ENCODE measurements at places on chromosomes 12 and 14. TPM values are rescaled to one million over a fixed set of nuclear protein-coding genes. Genes with fewer than 3 reads are reported as not detected.

The CMA1 gene
- total RNA-seq = not detected

DNA sequence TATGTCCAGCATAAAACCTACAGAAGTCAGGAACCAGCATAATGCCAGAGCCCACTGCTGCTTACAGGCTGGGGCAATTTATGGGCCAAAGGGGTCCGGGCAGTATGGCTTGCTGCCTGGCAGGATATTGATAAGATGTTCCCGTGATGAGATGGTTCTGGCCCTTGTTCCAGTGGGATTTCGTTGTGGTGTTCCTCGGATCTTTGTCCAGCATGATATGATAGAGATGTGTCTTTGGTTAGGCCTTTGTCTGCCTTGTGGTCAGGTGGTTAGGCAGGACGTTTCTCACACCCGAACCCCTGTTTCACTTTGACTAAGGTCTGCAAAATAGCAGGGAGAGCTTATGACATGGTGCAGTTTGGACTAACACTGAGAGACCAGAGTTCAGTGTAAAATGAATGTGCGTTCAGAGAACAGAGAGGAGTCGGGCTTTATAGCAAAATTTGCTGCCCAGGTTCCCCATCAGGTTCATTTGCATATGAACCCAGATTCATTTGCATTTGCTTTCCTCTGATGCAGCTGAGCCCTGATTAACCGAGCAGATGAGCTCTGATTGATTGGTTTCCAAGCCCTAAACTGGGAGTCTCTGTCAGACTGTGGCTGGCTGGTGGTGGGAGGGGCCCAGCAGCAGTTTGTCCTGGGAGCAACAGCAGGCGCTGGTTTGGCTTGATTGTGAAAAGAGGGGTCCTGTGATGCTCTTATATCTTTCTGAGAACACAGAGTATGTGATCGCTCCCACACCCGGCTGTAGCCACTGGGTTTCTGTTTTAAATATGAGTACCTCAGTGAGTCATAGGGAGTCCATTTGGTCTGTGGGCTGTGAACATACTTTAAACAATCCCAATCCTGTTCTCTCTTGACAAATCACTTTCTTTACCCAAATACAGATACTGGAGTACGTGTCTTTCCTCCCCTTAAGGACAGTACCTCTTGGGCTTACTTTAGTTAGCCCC lies 156.3 kb upstream of the PZP start:
- DNase-seq = no peak

DNA sequence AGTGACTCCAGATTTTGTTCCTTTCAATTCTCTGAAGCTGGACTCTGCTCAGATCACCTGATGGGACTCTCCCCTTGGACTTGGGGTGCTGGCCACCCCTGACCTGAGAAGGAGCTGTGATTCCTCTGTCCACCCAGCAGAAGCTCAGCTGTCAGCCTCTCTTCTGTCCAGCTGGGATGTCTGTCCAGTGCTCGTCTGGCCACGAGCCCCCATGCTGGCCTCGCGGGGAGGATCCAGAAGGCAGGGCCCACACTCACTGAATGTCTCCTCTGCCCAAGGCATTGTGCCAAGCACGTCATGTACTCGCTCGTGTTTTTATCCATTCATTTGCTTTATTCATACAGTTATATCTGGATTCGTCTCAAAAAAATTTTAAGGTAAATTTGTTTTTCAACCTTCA lies 14.2 kb upstream of the SLC24A4 start:
- DNase-seq = no peak

DNA sequence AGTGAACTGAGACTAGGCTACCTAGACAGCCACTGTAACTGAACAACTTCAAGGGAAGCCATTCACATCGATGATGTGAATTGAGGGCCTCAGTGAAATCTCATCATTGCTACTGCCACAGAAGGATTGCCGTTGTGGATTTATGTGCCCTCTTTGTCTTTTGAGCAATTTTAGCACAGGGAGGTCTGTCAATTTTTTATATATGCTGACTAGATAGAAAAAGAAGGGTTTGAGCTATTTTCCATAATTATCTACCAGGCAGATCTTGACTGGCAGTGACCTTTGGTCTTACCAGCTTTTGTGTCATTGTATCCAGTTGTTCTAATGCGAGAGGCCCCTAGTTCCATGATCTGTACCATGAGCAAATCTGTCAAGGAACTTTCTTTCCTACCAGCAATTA lies 179.4 kb downstream of the ERC1 start:
- DNase-seq = no peak

DNA sequence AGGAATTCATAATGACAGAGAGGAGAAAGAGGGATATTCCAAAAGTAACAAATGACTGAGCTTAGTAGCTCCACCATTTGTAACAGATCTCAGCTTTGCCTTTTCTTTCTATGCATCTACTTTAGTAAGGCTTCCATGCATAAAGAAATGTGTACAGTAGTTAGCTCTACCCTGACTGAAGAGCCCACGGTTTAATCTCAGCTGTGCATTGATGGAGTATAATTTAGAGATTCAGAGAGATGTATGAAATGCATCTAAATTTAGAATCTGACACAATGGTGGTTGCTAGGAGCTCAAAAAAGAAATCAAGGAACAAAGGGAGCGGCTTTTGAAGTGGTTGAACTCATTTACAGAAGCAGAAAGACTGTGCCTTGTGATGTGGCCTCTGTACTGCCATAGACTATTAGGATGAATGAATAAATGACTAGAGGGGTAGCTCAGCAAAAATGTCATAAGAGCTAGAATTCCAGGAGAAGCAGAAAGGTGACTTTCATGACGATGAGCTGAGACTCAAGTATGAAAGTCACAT lies 838.6 kb downstream of the RPS29 start:
- DNase-seq = no peak

The KLHL33 gene
- 1.9 TPM for total RNA-seq

DNA sequence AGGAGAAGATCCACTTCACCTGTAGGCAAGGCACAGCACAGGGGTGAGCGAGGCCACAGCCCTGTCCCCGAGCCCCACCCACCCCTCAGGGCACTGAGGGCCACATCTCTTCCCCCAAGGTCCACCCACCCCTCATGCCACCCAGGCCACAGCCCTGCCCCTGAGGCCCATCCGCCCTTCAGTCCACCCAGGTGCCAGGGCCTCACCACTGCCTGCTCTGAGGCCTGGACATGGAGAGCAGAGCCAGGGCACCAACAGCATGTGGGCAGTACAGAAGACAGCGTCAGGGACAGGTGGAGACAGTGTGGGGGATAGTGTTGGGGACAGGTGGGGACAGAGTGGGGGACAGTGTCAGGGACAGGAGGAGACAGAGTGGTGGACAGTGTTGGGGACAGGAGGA lies 138.3 kb downstream of the TMEM121 start:
- DNase-seq = no peak

The TARBP2 gene
- total RNA-seq = 15.5 TPM

- DNase-seq = no peak
Measured at GRCh38 chr14:101635749-101636560, 74.7 kb downstream of the DIO3 start.

GRCh38 chr12:122148657-122149056 lies 25.4 kb downstream of the IL31 start:
- DNase-seq = no peak

DNA sequence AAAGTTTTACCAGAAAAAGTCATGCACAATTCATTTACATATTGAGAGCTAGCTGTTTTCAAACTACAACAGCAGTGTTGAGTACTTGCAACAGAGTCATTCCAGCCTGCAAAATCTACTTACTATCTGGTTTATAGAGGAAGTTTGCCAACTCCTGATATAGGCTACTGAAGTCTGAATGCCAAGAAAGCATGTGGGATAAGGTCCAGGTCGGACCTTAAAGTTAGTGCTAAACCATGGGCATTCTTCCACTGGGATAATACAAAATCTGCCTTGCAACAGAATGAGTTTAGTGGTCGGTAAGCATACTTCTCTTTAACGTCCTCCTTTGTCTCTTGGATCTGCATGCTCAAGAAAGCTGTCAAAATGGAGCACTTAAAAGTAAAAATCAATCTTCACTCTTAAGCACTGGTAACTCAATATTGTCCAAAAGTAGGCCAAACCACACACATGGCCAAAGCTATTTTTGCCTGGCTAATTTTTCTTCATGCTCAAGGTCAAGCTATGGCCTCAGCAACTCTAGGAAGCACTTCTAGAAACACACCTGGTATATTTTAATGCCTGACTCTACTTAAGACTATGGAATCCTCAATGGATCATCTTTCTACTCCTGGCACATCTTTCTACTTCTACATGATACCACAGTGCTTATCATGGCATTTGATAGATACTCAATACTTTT lies 364.9 kb upstream of the KITLG start:
- DNase-seq = peak; percentile 6

DNA sequence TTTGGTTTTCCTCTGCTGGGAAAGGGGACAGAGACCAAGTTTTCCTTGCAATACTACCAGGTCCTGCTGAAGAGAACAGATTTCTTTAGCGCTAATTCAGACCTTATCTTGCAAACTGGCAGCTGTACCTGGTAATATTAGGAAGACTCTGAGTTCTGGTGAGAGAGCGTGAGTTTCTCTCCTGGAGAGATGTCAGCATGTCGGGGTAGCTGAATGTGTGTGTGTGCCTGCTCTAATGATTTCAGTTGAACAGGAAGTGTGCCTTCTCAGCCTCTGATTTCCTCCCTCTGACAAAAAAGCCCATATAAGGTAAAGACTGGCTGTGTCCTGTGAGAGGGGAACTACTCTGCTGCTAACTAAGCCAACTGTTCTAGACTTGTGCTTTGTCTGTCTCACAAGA lies 10.3 kb upstream of the ERP27 start:
- DNase-seq = peak; percentile 9

GRCh38 chr12:52203079-52203921 lies 11.5 kb upstream of the KRT80 start:
- no peak for DNase-seq

GRCh38 chr12:57604454-57604991 lies at the start of gene DTX3:
Gene DTX3 (plus strand): TSS chr12:57604824. CDS start chr12:57606518, 1,694 bp downstream.
- no peak for DNase-seq

The VASH1 gene
- 1.5 TPM for total RNA-seq

DNA sequence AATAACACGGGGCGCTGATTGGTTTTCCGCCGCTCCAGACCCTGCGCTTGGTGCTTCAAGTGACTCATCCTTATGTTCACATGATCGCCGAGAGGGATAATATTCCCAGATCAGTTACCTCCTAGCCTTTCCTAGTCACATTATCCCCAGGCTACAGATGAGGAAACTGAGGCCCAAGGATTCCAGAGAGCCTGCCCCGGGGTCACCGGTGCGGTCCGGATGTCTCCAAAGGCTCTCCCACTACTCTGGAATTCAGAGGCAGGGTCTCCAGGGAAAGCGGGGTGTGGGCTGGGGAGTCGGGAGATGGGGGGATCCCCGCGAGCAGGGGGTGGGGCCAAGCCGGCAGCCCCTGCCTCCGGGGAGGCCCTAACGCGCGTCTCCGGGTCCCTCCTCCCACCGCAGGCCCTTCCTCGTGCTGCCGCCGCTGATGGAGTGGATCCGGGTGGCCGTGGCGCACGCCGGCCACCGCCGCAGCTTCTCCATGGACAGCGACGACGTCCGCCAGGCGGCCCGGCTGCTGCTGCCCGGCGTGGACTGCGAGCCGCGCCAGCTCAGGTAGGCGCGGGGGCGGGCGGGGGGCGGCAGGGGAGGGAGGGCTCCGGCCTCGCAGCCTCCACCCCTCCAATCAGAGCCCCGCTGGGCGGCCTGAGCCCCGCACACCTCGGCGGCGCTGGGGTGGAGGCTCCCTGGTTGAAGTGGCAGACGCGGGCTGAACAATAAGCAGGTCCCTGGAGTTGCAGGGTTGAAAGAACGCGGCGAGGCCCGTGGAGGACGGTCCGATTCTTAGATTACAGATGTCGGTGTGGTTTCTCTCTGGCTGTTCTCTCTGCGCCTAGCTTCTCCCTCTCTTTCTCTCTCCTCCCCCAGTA lies 104.6 kb upstream of the PWP1 start:
- no peak for DNase-seq

DNA sequence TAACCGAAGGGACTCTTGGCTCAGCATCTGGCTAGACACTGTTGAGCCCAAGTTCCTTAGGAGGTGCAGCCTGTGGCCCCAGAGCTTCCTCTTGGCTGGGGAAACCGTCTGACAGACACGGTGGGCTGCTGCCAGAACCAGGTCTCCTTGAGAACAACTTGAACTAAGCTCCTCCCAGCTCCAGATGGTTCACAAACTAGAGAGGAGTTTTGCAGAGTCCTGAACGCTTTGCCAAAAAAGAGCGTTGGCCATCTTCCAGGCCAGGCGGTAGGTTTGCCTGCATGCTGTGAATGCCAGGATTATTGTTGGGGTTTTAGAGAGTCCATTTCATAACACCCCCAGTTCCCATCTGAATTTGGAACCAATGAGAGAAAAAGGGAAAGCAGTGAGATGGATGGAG lies 399.8 kb downstream of the RGS6 start:
- DNase-seq = no peak

The KRT5 gene
- not detected for total RNA-seq

DNA sequence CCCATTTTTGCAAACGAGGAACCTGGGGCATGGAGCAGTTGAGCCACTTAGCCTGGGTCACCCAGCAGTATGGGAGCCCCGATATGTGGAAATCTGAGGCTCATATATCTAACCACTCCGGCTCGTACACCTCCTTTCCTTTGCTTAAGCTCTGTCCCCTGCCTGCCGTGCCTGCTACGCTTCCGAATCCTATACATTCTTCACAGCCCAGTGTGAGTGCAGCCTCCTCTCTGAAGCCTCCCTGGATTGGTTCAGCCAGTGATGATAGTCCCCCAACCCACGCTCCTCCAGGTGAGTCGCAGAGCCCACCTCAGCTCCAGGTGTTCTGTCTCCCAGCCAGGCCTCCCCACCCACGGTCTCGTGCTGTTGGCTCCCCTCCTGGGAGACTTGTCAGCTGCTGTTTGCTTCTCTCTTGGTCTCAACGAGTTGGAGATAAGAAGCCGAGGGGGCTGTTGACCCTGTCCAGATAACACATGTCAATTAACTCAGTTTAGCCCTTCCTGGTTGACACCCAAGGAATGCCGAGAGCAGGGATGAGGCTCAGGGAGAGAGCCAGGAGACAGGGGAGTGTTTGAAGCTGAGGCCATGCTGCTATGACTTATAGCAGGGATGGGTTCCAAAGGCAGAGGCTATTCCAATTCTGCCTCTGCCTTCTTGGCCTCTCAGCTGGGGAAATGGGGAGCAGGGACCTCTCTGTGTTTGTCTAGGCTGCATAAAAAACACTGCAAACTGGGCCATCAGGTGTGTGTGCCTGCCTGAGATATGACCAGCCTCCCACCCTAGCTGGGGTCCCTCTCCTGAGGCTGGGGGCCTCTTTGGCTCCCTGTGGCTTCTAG lies 19.0 kb downstream of the SDSL start:
- DNase-seq = no peak

- no peak for DNase-seq
Measured at GRCh38 chr12:126247936-126248335, 1182.7 kb downstream of the AACS start.

- no peak for DNase-seq
Measured at GRCh38 chr12:87930627-87931026, 98.6 kb downstream of the C12orf50 start.

- DNase-seq = no peak
Measured at GRCh38 chr12:3747543-3747942, 5.4 kb downstream of the CRACR2A start.
